ENCODE measurements at places on chromosomes 16 and 17.

- peak; percentile 69 for DNase-seq
Measured at GRCh38 chr17:17538417-17539391, 42.5 kb upstream of the RASD1 start.

GRCh38 chr16:87207965-87208364, 109.2 kb downstream of the C16orf95 start:
- peak; percentile 32 for DNase-seq

- no peak for DNase-seq
Measured at GRCh38 chr17:41387670-41388069, 5.6 kb upstream of the KRT34 start.

DNA sequence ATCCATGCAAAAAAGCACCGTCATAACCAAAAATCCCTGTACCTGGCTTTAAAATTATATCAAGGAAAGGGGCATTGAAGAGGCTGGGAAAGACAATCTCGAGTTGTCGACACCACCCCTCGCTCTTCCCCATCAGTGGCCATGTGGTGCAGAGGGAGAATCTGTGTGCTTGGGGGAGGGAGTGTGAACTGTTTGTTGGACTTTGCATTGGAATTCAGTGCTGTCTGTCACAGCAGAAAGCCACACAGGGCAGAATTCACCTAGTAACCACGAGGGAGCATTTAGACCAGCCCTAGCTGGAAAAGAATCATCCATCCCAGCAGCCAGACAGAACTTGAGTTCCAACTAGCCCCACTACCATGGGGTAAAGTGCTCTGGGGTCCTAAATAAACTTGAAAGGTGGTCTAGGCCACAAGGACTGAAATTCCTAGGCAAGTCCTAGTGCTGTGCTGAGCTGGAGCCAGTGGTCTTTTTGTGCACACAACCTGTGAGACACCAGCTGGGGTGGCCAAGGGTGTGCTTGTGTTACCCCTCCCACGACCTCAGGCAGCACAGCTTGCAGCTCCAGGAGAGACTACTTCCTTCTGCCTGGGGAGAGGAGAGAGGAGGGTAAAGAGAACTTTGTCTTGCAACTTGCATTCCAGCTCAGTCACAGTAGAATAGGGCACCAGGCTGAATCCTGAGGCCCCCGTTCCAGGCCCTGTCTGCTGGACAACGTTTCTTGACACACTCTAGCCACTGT, 11.5 kb upstream of the CEP112 start:
- DNase-seq: no peak

DNA sequence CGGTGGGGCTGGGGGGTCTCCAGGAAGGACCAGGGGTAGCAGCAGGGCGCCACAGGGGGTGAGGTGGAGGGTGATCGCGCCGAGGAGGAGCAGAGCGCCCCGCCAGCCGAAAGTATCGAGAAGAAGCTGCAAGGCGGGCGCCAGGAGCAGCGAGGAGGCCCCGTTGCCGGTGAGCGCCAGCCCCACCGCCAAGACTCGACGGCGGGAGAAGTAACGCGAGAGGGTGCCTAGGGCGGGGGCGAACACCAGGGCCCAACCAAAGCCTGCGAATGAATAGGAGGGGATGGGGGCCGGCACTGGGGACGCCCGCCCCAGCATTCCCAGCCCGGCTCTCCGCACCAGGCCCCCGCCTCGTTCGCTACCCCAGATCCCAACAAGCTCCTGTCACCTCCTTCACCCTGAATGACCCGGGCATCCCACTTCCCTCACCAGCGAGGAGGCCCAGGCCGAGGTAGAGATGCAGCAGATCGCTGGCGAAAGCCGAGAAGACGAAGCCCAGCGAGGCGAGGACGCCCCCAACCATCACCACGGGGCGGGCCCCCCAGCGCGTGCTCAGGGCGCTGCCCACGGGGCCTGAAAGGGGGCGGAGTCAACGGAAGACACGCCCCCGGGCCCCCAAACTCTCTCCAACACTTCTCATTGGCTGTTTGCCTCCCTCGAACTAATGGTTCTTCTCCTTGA, 1.3 kb downstream of the SLC16A11 start:
- DNase-seq: no peak

DNA sequence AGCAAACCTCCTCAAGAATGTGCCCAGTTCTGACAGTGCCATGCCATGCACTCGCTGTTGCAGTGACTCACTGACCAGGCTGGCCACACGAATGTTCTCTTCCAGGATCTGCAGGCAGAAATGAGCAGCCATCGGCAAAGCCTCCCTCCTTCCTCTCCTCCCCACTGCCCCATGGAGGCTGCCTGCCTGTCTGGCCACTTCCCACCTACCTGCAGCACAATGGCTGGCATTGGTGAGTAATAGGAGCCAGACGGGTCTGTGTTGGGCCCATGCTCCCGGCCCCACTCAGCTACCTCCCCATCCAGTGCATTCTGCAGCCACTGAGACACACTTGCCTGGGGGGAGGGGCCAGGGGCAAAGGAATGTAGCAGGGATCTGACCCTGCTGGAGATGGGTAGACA, 2.8 kb upstream of the MATCAP1 start:
- DNase-seq: no peak

DNA sequence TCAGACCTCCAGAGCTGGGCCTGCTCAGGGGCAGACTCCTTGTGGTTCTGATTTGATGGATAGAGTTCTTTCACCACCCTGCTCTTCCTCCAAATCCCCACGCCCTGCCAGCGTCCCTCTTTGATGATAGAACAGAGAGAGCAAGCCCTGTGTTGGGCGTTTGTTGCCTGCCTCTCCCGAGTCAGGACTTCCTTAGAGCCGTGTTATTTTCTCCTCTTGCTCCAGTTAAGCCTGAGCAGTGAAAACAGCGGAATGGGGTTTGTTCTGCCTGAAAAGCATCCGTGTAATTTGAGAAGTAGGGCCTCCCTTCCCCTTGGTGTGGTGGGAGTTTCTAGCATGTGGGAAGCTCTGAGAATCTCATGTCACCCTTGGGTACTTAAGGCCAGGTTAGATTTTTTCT, 22.1 kb downstream of the TMEM94 start:
- no peak for DNase-seq

- DNase-seq: no peak
Measured at GRCh38 chr16:64543441-64543840, 578.4 kb downstream of the CDH11 start.

GRCh38 chr17:60304502-60304901, 87.4 kb downstream of the USP32 start:
- no peak for DNase-seq

DNA sequence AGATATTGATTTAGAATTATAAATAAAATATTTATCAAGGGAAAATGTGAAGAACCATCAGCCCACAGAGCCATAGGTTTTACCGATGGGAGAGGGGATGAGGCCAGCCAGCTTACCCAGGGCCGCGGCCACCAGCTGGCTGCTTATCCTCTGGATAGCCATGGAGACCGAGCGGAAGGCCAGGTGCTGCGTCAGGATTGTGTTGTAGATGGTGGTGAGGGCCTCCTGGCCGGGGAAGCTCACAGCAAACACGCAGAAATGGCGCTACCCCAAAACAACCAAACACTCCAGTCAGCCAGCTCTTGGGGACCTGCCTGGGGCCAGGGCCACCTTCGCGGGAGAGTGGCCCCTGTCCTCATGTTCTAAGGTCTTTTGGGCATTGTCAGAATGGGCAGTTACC, 97.8 kb downstream of the DNAH17 start:
- DNase-seq: no peak

GRCh38 chr16:84692451-84693214, 7.2 kb upstream of the USP10 start:
- no peak for DNase-seq

GRCh38 chr16:77324729-77325128, 110.1 kb downstream of the ADAMTS18 start:
- no peak for DNase-seq

DNA sequence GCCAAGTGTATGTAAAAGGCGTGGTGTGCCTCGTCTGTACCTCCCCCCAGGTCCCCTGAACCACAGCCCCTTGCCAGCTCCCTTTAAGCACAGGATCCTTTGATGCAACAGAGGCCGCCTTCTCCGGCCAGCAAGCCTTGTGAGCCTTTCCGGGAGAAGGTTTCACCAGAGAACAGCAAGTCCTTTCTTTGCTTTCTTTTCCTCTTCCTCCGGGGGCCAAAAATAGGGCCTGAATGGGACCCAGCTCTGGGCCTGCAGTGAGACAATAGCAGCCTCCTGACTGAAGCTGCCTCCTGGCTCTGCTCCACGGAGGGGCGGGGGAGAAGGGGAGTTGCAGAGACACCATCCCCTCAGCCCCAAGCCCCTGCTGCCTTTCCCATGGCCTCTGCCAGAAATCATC, 9.0 kb downstream of the ADGRG1 start:
- no peak for DNase-seq

GRCh38 chr16:68469796-68470460, 21.6 kb upstream of the SMPD3 start:
- peak; percentile 3 for DNase-seq
